Right atrium auricular region (tissue), 2 donors: ENCODE measurements at places on chromosomes 1 and 21. TPM values are rescaled to one million over a fixed set of nuclear protein-coding genes. Genes with fewer than 3 reads are reported as not detected.
A peak's percentile ranks its signal among the peaks of the same experiment; 100 is the strongest.

The PTGS2 gene
- total RNA-seq, result 2.5 TPM

DNA sequence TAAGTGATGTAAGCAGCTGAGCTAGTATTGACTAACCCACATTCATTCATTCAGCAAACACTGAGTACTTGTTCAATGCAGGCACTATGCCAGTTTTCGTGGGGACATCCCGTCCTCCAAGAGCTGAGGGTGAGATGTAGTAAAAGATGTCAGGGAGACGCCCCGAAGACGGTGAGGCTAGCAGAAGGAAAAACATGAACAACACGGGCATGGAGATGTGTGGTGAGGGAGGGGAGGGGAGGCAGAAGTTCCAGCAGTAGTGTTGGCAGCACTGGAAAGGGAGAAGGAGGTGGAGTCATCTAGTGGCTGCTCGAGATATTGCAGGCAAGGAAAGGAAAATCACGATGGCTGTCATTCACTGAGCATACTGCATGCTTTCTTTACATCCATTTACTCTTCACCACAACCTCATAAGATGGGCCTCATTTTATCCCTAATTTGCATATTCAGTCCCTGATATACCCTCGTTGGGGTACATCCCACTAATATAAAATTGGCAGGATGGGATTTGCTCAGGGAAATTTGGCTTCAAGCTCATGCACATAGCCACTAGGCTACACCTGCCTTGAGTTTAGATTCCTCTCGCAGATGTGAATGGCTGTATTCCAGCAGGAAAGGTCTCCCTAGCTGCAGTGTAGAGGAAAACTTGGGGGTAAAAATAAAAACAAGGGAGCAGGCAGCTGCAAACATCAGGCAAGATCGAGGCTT, 14.5 kb downstream of the PDZK1IP1 start:
- no peak for DNase-seq

GRCh38 chr1:3790500-3790923, 5.8 kb downstream of the LRRC47 start:
- no peak for DNase-seq

The GBP2 gene
- 12.3 TPM for total RNA-seq

GRCh38 chr1:110155878-110156522, 5.7 kb downstream of the SLC6A17 start:
- no peak for DNase-seq

The TFF3 gene
- 5.0 TPM for total RNA-seq

DNA sequence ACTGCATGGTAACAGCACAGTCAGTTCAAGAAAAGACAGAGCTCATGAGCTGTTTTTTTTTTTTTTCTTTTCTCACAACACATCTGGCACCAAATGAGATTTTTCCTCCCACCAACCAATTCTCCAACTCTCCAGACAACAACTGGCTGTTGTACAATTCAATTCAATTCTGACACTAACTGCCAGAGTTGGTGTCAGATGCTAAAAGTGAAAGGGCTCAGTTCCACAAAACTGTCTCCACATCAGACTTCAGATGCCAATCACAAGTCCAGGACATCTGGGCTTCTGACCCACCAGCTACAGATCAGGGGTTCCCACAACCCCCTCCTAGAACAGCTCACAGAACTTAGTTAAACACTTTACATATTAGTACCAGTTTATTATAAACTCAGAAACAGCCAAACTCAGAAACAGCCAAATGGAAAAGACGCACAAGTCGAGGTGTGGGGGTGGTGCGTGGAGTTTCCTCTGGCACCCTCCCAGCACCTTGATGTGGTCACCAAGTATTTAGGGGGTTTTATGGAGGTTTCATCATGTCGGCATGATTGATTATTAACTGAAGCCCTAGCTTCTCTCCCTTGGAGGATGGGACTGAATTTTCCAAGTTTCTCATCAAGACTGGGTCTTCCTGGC, 39.2 kb upstream of the LRRC8D start:
- DNase-seq, result no peak

The FCRLA gene
- total RNA-seq, result 0.20 TPM

The S100A13 gene
- total RNA-seq, result 314 TPM

The IFI44L gene
- total RNA-seq, result 3.3 TPM

The ALG14 gene
- 0.74 TPM for total RNA-seq

GRCh38 chr1:46718340-46718726, 581 bp downstream of the EFCAB14 start:
- no peak for DNase-seq

- no peak for DNase-seq
Measured at GRCh38 chr1:43979528-43980254, 681 bp downstream of the B4GALT2 start.

- DNase-seq, result no peak
Measured at GRCh38 chr1:1926346-1926811, 7.3 kb upstream of the TMEM52 start.

The RCSD1 gene
- 39.3 TPM for total RNA-seq

- DNase-seq, result no peak
Measured at GRCh38 chr1:56576880-56577405, 2.4 kb downstream of the PLPP3 start.

GRCh38 chr1:220691053-220691684, 1.0 kb downstream of the C1orf115 start:
- no peak for DNase-seq

GRCh38 chr1:159000070-159000409, 9.7 kb upstream of the IFI16 start:
- no peak for DNase-seq

- peak; percentile 57 for DNase-seq
Measured at GRCh38 chr21:46100426-46100825, 2.5 kb downstream of the COL6A2 start.

DNA sequence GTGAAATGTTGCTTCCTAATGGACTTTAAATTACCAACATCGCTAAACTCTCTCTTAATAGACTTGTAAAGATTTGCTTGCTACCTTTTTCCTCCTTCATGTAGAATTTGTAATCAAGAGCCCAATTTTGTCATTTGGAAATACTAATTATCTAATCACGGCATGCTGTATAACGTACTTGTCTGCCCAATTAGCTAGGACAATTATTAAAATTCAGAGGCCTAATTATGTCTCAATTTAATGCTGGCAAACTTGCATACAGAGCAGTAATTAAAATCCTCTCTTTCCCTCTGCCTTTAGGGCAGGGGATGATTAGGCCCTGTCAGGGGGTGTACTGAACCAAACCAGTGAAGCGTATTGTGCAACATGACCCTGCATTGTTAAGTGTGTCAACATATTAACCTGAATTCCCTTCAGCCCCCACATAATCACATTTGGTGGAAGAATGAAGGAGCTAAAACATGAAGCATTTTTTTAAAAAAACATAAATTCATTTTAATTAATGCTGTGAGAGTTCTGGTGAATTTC, 137.4 kb upstream of the BARHL2 start:
- no peak for DNase-seq
